ENCODE measurements at places on chromosomes 1 and 21.

GRCh38 chr1:6162773-6163172, 17.3 kb downstream of the CHD5 start:
- no peak for DNase-seq

GRCh38 chr1:207850621-207851407, 60.1 kb downstream of the CD34 start:
- no peak for DNase-seq

DNA sequence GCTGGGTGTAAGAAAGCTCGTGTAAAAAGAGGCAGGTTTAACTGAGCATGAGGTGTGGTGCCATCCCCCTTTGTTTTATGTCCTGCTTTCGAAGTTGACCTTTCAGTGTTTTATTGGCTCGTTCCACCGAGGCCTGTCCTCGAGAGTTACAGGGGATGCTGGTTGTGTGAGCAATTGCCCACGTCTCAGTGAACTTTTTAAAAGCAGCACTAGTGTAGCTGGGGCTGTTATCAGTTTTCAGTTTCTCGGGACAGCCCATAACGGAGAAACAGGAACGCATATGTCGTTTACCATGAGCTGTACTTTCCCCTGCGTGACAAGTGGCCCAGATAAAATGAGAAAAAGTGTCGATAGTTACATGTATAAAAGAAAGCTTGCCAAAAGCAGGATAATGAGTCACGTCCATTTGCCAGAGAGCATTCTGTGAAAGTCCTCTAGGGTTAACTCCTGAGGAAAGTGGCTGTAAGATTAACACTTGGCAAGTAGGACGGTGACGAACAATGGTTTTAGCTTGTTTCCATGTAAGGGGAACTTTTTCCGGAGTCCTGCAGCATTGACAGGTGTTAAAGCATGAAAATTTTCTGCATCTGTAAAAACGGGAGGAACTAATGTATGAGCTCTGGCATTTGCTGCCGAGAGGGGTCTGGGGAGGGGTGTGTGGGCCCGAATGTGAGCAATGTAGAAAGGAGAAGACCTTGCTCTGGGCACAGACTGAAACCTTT, 7.8 kb upstream of the LRRC47 start:
- no peak for DNase-seq

DNA sequence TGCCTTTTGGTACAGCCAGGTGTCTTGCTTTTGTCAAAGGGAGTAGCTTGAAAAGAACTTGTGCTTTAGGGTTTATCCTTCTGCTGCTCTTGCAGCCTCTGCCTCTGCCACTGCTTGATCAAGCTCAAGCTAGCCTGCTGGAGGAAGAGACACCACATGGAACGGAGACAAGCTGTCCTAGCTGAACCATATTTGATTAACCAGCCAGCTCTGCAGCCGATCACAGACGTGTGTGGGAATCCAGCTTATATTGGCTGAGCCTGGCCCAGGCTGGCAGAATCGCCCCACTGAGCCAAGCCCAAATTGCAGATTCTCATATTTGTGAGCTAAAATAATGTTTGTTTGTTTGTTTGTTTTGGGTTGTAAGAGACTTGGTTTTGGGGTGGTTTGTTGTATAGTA, 18.7 kb upstream of the FAM78B start:
- DNase-seq: no peak

GRCh38 chr1:182133181-182133580, 71.7 kb upstream of the ZNF648 start:
- no peak for DNase-seq

- peak; percentile 68 for DNase-seq
Measured at GRCh38 chr1:223738465-223739365, 26.4 kb downstream of the CAPN2 start.

- no peak for DNase-seq
Measured at GRCh38 chr1:228280106-228280901, 72.5 kb downstream of the OBSCN start.

DNA sequence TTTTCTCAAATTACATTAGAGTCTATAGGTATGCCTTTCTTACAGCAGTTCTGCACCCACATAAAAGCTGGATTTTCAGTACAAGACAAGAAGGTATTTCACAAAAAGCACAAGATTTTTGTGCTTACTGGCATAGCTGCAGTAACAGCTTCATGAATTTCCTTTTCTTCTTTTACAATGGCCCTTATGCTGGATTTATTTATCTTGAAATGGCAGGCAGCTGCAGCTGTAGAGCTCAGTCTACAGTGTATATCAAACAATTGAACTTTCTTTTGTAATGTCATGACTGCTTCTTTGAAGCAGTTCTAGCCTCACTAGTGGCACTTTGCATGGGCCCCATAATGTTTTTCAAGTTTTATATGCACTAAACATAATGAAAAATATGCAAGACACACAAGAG, 510.2 kb downstream of the KCNT2 start:
- DNase-seq: no peak

DNA sequence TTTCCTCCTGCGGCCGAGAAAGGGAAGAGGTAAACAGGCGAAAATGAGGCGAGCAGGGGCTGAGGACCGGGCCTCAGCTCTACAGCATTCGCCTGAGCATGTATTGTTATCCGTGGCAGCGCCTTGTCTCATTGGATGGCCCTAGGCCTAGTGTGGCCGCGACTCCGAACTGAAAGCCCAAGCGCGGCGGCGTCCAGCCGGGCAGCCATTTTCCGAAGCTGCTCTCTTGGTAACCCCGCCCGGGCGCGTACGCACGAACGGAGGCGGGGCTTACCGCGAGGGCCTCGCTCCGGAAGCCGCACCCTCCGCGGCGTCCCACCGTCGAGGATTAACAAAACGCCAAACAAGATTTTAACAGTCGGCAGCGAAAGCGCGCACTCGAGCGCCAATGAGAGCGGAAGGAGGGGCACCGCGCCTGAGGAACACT, 797 bp upstream of the USP1 start:
- DNase-seq: no peak

DNA sequence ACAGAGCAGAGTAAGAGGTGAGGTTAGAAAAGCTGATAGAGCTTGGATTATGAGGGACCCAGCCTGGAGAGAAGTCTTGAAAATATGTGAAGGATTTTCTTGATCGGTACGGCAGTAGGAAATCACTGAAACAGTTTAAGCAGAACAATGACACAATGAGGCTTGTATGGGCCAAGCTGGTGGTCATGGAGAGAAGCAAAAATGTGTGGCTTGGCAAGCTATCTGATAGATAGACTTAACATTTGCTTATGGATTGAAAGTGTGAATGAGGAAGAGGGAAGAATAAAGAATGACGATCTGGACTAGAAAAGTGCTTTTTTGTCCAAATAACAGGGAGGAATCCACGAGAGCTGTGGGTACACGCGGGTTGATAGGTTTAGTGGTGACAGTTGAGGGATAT, 15.4 kb upstream of the XPR1 start:
- no peak for DNase-seq

DNA sequence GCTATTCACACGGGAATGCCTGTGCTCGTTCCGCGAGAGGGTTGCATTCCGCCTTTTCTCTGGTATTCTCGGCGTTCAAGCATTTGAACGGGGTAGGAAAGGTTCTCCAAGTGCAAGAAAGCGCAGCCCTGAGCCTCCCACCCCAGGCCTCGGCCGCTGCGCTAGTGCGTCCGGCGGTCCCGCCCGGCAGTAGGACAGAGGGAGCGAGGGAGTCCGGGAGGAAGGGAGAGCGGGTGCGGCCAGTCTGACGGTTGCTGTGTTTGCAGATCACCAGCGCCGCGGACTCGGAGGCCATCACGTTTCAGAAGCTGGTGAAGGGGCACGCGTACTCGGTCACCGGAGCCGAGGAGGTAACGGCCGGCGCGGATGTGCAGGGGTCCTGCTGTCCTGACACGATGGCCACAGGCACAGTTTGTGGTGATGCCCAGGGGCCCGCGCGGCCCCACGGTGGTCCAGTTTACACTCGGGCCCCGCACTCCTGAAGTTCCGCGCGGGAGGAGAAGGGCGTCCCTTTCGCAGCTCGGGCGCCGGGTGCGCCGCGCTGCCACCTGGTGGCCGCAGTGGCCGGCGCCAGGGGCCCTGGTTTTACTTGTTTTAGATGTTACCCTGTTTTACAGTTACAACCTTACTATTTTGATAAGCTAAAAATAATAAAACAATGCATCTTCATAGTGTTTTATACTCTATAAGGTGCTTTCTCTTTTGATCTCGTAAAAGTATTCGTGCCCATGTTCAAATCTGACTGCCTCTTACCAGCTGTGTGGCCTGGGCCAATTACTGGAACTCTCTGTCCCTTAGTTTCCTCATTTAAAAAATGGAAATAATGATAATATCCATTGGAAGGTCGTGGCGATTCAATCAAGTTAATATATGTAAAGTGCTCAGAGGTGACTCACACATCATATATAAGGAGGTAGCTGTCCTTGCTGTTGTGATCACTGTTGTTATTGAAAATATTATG, 36.7 kb downstream of the CAPN2 start:
- DNase-seq: no peak

GRCh38 chr1:201603613-201604232, 64.8 kb downstream of the NAV1 start:
- peak; percentile 28 for DNase-seq

DNA sequence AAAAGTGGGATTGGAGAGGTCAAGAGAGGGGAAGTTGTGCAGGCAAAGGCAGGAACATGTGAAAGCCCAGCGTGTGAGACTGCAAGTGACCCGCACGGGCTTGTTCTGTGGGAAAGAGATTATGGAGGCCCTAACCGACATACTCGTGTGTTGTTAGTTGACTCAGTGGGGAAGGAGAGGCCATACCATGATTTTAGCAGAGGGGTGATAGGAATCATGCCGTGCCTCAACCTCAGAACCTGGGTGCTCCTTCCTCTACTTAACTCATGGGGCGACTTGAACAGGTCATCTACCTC, 19.3 kb downstream of the PGLYRP3 start:
- no peak for DNase-seq

GRCh38 chr1:8598060-8598724, 219.2 kb downstream of the RERE start:
- DNase-seq: peak; percentile 68

DNA sequence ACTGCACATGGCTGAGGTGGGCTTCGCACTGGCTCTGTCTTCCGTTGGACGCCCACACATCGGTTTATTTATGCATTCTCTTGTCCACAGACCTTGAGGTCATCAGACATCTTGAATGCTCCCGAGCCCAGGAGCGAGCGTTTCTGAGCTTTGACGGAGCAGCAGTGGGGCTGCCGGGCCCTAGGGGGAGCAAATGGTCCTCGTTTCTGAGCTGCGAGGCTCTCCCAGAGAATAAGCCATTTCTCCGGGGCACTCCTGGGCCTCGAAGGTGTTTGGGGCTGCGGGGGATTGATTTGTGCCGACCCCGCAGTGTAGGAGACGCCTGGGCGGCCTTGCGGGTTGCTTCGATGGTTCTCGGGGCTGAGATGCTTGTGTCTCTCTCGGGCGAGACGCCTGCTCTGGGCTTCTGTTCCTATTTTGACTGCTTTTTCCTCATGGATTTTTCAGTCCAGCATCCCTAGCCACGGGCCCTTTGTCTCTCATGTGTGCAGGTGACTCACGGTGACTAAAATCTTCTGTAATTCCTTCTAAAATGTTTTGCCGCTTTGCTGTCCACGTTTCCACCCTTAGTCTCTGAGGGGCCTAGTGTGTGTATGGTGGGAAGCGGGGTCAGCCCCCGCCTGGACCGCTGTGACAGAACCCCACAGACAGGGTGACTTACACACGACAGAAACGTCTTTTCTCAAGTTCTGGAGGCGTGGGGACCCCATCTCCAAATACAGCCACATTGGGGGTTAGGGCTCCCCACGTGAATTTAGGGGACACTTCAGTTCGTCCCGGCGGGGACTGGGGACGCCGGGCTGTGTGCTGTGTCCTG, 62.1 kb downstream of the FAAP20 start:
- peak; percentile 16 for DNase-seq

- peak; percentile 37 for DNase-seq
Measured at GRCh38 chr1:216221260-216221700, 202.0 kb downstream of the USH2A start.

DNA sequence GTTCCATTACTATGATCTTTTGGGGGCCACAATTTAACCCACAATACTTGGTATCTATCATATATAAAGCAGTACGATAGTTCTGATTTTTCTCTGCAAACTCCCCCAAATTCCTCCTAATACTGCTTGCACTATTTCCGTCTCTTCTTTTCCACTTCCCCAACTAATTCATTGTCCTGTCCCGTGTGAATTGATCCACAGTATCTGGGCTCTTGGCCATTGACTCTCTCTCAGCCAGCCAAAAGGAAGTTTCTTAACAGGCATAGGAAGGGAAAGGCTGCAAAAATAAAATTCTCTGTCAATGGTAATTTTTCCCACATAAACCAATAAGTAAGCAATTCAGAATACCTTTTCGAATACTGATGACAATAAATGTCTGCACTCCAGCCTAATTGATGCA, 91.7 kb upstream of the DSCAM start:
- no peak for DNase-seq

- DNase-seq: peak; percentile 54
Measured at GRCh38 chr1:229848752-229849677, 218.0 kb upstream of the GALNT2 start.

- no peak for DNase-seq
Measured at GRCh38 chr1:165034136-165034809, 322.2 kb downstream of the LMX1A start.

GRCh38 chr1:36881541-36881940, 152.8 kb downstream of the GRIK3 start:
- no peak for DNase-seq

- DNase-seq: no peak
Measured at GRCh38 chr1:241253471-241253870, 103.5 kb downstream of the RGS7 start.

DNA sequence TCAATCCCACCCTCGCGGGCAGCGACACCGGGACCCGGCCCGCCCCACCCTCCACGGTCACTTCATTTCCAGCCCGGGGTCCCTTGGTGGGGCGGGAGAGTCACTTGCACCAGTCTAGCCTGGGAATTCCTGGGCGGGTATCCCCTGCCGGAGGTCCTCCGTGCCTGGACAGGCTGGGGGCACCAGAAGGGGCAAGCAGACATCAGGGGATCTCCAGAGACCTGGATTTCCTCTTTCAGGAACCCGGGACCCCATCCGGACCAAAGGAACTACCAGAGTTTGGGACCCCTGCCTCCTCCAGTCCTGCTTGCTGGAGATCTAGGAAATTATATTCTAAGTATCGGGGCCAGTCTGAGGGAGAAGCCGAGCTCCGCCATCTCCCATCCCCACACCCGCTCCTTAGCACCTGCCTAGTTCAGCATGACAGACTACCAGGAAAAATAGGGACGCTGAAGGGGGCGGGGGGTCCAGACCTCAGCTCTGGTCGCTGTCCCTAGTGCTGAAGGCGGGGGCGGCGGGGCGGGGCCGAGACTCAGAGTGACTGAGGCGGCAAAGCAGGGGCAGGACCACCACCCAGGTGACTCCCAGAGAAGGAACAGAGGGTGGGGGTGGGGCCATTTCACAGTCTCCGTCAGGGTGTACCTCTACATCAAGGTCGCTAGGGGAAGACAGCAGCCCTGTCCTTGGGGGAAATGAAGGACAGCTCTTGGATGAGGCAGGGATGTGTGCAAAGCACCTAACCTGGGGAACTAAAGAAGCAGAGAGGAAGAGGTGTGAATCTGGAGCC, 832 bp downstream of the HCN3 start:
- DNase-seq: peak; percentile 88

- DNase-seq: no peak
Measured at GRCh38 chr1:45329445-45329844, 2.8 kb downstream of the HPDL start.

GRCh38 chr1:198771563-198772153, 132.8 kb downstream of the PTPRC start:
- DNase-seq: peak; percentile 42
